ENCODE measurements at places on chromosomes 1 and 21. TPM values are rescaled to one million over a fixed set of nuclear protein-coding genes. Genes with fewer than 3 reads are reported as not detected.

FAM167B gene
- total RNA-seq, result 4.1 TPM

ENAH gene
- total RNA-seq, result 1.3 TPM

NEK7 gene
- 75.4 TPM for total RNA-seq

S100A1 gene
- not detected for total RNA-seq
